ENCODE measurements at places on chromosomes 5 and 9. TPM values are rescaled to one million over a fixed set of nuclear protein-coding genes. Genes with fewer than 3 reads are reported as not detected.

TMEM215 gene
- total RNA-seq: not detected

TPPP gene
- total RNA-seq: 0.25 TPM

PROB1 gene
- 0.88 TPM for total RNA-seq

LCN12 gene
- total RNA-seq: 2.7 TPM

GRCh38 chr9:69571032-69571431 lies 101.1 kb downstream of the APBA1 start:
- H3K4me1 ChIP-seq: no peaks in the 10 kb centered on the region
- H3K27me3 ChIP-seq: peaks cover 9% of the 10 kb centered on the region
- H3K36me3 ChIP-seq: no peaks in the 10 kb centered on the region

GRCh38 chr9:106862110-106862820 lies 701 bp upstream of the ZNF462 start:
- no peak for DNase-seq
- H3K36me3 ChIP-seq: peaks cover 4% of the 10 kb centered on the region
- H3K27me3 ChIP-seq: peaks cover 65% of the 10 kb centered on the region
- H3K4me1 ChIP-seq: peaks cover 31% of the 10 kb centered on the region

All from naive thymus-derived CD8-positive, alpha-beta T cell (primary cell).